ENCODE measurements at places on chromosomes 11 and 22.

- no peak for DNase-seq
Observed at GRCh38 chr22:19149991-19150390, at the start of gene GSC2. Gene GSC2, minus strand, starts transcription at chr22:19150292. Its CDS starts 9 bp downstream, at chr22:19150283.

DNA sequence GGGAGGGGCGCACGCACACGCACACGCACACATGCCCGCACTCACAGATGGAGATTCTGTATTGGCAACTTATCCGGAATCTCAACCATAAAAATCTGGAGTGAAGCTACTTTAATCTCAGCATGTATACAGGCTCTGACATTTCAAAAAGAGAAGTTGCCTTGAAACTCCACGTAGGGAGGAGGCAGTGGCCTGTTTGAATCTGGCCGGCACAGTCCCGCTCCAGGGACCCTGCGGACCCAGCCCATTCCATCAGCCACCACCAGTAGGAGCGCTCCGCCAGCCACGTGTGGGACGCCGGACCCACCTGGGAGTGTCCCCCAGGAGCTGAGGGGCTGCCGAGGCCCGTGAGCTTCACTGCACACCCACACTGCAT, 1.9 kb upstream of the SYT8 start:
- no peak for DNase-seq

DNA sequence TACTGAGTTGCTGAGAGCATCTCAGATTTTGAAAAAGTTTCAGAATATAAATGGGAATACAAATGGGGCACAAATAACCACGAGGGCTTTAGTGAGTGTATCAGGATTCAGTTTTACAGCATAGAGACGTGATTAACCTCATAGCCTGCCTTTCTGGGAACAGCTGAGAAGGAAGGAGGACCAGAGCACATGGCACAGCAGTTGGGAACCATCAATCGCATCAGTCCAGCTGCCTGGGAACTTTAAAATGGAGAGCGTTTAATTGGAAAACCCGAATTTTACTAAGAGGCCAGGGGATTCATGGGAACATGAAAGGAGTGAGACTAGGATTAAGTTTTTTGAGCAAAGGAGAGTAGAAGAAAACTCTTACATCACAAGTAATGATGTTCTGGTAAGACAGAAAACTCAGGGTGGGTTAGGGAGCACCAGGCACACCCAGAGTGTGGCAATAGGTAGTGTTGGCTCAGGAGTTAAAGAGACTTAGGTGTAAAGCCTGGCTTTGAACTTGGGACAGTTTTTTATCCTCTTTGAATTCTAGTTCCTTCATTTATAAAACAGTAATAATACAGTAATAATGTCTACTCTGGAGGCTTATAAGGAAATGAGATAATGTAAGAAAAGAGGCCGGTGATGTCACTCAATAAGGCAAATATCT, 40.2 kb downstream of the FZD4 start:
- peak; percentile 96 for DNase-seq

- DNase-seq: peak; percentile 86
Observed at GRCh38 chr22:35835998-35836691, 118.5 kb downstream of the APOL5 start.

DNA sequence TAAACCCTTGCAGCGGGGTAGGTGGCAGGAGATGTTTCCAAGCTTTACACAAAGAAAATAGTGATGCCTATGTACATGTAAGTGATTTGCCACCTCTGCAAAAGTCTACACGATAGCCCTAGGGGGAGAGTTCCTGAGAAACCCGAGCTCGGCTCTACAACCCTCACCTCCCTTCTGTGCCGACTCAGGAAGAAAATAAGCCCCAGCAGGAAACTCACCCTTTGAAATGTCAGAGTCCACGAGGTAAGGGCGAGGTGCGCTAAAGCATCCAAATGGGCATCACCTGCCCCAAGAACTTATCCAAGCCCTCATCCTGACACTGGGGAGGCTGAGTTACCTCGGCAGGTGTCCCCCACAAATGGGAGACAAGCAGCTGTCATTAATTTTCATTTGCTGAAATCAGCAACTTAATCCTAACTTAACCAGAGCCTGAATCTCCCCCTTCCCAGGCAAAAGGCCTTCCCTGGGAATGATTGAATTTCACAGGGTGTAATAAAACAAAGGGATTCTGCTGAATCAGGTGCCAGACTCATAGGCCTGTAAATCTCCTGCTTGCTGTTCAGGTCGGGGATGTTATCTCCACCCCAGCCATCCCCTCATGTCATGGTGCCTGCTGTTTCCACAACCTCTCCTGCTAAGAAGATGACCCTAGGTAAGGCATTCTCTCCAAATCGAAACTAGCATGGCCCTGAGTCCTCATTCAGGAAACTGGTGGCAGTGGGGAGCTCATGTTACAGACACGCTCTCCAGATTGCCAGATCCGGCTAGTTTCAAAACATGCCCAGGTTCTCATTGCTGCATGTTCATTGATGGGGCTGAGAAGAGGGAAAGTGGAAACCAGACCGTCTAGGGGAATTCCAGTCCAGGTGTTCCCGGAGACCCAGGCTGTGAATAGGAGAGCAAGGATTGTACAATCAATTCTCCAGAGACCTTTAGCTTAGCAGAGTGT, 105.3 kb upstream of the KIRREL3 start:
- DNase-seq: peak; percentile 57

GRCh38 chr11:69002570-69003231, 10.3 kb downstream of the MRGPRF start:
- no peak for DNase-seq

GRCh38 chr11:116771935-116772334, 852 bp downstream of the BUD13 start:
- DNase-seq: no peak

- DNase-seq: no peak
Observed at GRCh38 chr11:114209904-114210303, 86.3 kb upstream of the NNMT start.

DNA sequence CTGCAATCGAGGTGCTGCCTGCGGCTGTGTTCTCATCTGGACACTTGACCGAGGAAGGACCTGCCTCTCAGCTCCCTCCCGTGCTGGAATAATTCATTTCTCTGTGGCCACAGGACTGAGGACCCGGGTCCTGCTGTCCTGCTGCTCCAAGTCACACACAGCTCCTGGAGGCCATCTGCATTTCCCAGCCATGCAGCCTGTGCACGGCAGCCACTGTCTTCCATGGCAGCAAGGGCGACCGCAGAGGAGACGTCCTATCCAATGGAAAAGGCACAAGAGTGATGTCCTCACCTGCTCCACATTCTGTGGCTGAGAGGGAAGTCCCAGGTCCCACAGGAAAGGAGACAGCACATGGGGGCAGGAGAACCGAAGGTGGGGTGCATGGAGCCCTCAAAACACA, 495.8 kb downstream of the BRD1 start:
- DNase-seq: no peak

DNA sequence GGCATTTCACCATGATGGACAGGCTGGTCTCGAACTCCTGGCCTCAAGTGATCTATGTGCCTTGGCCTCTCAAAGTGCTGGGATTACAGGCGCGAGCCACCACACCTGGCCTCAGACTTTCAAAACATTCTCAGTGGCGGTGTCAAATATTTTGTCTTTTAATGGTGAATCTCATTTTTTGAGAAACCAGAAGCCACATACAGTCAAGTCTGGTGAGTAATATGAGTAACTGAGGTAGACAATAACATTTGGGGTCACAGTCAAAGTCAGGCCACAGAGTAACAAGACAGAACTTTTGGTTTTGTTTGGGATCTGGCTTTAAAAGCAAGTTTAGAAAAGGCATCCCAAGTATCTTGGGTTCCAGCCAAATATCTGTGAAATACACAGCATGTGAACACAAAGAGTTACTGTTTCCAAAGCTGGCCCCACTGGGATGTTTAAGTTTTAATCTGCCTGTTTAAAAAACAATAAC, 5.6 kb upstream of the TMA7B start:
- DNase-seq: peak; percentile 83

DNA sequence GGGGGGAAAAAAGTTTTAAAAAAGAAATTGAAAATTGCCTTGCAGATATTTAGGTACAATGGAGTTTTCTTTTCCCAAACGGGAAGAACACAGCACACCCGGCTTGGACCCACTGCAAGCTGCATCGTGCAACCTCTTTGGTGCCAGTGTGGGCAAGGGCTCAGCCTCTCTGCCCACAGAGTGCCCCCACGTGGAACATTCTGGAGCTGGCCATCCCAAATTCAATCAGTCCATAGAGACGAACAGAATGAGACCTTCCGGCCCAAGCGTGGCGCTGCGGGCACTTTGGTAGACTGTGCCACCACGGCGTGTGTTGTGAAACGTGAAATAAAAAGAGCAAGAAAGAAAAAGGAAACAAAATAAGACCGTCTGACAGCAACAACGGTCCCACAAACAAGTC, 964.9 kb downstream of the NTM start:
- DNase-seq: no peak

- DNase-seq: no peak
Observed at GRCh38 chr11:130237282-130238006, 77.3 kb downstream of the ZBTB44 start.

DNA sequence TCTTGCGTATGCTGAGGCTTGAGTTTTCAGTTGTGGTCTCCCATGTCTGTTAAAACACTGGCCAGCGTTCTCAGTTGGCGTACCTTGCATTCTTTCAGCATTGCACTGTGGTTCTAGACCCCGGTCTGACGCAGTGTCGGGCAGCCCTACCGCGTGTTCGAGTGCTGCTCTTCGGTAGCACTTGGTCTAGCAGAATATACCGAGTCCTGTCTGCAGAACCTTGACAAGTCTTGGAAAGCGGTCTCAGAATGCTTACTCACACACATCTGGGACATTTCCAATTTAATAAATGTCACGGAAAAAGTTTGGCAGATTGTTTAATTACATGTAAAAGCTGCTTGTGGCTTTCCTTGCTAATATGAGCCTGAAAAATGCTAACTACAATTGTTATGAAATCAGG, 32.6 kb downstream of the PPFIA1 start:
- peak; percentile 49 for DNase-seq

DNA sequence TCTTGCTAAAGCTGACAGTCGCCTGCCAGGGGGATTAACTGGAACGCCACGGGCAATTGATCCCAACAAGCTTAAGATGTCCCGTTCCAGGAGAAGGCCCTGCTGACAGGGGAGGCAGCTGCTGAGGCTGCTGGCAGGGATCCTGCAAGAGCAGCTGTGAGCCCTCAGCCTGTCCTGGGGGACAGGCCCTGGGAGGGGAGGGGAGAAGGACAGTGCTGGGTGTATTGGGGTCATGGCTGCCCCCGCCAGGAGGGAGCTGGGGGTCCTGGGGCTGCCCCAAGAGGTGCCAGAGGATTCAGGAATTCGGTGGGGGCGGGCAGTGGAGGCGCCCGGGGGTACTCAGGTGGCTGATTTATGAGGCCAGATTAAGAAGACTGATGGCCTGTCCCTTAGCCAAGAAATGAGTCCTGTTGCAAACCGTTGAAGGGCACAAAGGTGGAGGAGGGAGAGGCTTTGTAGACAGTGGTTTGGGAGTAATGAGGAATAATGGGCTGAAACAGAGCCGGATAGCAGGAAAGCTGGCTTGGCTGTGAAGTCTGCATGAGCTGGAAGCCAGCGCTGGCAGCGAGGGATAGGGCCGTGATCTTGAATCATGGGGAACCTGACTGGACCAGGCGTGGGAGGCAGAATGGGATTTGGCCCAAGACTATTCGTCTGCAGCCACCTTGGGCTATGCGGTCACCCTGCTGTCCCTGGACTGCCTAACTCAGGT, 133.5 kb downstream of the CACNA1I start:
- DNase-seq: peak; percentile 96
